Fibroblast of villous mesenchyme (primary cell): ENCODE measurements at places on chromosomes 5 and 9. TPM values are rescaled to one million over a fixed set of nuclear protein-coding genes. Genes with fewer than 3 reads are reported as not detected.

- peak; percentile 66 for DNase-seq
Measured at GRCh38 chr9:123162791-123163345, 105.5 kb downstream of the STRBP start.

DNA sequence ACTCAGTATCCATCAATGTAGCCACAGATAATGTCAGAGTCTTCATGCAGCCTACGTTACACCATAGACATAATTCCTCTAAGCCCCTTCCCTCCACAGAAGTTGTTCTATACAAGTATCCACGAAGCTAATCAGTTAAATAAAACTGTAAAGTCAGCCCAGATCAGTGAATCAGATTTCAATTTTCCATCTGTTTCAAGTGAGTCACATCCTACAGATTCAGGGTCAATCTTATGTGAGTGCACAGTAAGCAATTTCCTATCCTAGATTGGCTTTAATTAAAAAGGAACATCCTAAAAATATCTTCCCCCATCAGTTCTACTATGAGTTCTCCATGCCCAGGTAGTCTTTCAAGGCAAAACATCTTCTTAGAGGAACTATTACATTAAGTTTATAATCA is 402.5 kb downstream of the EFNA5 start:
- no peak for DNase-seq

DNA sequence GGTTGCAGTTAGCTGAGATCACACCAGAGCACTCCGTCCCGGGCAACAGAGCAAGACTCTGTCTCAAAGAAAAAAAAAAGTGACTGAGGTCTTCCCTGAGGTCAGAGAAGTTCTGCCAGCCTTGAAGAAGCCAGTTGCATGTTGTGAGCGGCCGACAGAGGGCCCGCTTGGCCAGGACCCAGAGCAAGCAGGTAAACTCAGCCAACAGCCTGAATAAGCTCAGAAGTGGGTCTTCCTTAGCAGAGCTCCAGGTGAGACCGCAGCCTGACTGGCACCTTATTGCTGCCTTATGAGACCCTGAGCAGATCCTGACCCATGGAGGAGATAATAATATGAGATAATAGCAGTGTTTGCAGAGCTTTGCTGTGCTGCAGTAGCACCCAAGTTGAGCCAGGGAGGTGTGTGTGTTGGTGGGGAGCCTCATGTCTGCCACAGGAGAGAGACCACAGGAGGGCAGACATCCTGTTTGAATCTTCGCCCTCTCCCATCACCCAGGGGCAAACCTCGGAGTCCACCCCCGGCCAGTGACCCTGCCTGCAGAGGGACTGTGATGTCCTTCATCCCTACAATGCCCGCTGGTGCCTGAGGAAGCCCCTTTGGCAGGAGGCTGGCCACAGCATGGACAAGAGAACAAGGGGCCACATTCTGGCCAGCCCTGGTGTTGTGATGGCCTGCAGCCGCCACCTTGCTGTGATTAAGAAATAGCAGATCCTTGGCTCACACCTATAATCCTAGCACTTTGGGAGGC is 10.8 kb upstream of the BARX1 start:
- no peak for DNase-seq

GRCh38 chr5:33241802-33242201 is 199.0 kb upstream of the TARS1 start:
- DNase-seq: no peak

GRCh38 chr5:1106385-1107166 is 5.3 kb downstream of the SLC12A7 start:
- no peak for DNase-seq

- no peak for DNase-seq
Measured at GRCh38 chr5:133881576-133882388, 86.6 kb downstream of the C5orf15 start.

DNA sequence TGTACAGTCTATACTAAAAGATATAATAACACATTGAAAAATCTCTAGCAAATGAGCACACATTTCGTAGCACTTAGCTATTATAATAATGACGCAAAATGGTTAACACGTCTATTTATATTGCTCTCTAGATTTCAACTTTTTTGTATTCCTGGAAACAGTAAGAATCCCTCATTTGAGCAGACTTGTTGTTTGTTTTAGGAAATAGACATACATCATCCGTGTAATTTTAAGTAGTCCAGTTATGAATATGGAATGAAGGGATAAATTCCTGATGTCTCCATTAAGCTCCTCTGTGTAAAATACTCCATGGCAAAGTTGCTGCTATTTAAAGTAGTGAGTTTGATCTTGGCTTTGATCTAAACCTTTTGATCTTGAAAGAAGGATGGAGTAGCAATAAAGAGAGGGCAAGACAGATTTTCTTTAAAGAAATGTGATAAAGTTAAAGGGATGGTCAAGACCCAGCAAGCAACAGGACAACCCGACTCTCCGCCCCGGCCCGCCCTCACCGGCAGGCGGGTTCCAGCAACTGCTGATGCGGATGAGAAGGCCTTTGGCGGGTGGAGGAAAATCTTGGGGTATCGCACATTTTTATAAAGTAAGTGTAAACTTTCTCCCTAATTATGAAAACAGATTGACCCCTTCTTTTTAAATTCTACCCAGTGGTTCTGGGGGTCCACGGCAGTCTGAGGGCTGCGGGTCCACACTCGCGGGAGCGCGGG is 277.4 kb downstream of the AOPEP start:
- peak; percentile 69 for DNase-seq

DNA sequence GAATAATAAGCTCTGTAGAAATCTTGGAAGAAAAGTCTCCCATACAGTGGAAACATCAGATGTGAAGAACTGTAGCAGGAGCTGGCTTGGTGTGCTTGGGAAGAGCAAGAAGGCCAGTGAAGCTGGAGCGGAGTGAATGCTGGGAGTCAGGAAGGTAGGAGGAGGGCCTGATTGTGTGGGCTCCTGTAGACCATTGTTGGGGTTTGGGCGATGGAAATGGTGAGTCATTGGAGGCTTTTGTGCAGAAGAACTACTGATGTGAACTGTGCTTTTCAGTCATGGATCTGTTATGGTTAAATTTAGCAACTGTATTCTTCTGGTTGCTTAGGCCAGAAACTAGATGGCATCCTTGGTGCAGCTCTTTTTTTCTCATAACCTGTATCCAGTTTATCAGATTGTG is 2.3 kb downstream of the ICE1 start:
- no peak for DNase-seq

DNA sequence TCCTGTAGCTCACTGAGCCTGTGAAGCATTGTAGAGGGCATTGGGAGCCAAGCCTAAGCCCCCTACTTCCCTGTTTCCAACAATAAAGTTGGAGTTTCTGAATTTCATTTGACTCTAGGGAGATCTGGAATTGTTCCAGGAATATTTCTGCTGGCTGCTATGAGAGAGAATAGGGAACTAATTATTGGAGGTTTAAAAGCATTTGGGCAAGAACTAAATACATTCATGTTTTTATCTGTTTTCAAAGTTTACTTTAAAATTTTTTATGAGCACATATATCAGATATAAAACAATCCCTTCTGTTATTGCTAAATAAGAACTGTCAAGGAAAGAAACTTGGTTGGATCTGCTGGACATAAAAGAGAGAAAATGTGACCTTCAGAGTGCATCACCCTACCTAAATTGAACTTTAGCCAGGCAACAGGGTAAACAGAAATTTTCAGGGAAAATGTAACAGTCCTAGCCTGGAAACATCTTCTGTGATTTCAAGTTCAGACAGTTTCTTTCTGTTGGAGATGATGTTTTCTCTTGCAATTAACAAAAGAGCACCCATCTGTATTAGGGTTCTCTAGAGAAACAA is 19.3 kb upstream of the LECT2 start:
- peak; percentile 67 for DNase-seq

DNA sequence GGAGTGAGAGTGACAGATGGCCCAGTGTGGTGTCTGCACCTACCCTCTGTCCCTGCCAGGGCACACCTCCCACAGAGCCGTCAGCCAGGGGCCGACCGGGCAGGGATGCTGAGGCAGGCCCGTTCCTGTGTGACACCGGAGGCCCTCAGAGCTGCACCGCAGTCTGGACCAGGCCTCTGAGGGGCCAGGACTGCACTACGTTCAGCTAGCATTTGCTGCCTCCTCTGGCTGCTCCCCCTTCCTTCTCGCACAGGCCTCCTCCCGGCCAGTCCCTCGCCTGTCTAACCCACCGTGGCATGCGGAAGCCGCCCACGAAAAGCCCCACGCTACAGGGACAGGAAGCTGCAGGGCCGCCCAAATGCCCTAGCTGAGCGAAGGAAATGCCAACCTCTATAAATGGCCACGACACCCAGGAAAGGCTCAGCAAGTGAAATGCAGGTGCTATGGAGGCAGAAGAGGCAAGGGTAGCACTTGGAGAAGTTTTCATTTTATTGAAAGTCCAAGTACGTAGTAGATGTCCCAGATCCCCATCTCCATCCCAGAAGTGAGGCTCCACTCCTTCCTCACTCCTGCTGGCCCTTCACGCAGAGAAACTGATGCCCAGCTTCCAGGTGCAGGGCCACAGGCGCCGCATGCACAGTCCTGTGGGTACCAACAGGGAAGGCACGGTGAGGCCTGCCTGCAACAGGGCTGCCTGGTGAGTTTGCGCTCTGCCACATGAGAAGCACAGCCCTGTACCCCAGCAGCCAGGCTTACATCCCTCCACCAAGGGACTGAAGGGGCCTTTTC is 38.7 kb downstream of the MAPK9 start:
- no peak for DNase-seq

DNA sequence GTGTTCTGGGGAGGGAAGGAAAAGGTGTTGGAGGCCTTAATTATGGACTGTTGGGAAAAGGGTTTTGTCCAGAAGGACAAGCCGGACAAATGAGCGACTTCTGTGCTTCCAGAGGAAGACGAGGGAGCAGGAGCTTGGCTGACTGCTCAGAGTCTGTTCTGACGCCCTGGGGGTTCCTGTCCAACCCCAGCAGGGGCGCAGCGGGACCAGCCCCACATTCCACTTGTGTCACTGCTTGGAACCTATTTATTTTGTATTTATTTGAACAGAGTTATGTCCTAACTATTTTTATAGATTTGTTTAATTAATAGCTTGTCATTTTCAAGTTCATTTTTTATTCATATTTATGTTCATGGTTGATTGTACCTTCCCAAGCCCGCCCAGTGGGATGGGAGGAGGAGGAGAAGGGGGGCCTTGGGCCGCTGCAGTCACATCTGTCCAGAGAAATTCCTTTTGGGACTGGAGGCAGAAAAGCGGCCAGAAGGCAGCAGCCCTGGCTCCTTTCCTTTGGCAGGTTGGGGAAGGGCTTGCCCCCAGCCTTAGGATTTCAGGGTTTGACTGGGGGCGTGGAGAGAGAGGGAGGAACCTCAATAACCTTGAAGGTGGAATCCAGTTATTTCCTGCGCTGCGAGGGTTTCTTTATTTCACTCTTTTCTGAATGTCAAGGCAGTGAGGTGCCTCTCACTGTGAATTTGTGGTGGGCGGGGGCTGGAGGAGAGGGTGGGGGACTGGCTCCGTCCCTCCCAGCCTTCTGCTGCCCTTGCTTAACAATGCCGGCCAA is 19.1 kb downstream of the PTGES2 start:
- DNase-seq: no peak

- no peak for DNase-seq
Measured at GRCh38 chr9:12812710-12813109, 37.9 kb downstream of the LURAP1L start.

- no peak for DNase-seq
Measured at GRCh38 chr9:1002678-1003077, 26.2 kb downstream of the DMRT3 start.

GRCh38 chr9:119963258-119963797 is 594.1 kb upstream of the BRINP1 start:
- DNase-seq: peak; percentile 50

GRCh38 chr5:82911910-82912309 is 165.3 kb downstream of the TMEM167A start:
- no peak for DNase-seq

DNA sequence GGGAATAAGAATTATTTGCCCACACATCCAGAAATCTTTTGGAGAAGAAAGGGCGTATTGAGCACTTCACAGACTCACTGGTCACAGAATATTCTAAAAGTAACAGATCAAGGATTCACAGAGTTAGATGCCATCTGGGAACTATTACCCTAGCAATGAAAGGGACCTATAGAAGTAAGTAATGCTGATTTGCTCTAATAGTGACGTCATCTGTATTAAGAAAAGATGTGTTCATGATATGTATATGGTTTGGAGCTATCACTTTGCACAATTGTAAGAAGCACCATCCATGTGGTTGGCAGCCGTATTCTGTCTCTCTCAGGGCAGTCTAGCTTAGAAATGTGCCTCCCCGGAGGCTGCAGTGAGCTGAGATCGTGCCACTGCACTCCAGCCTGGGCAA is 52.8 kb upstream of the SV2C start:
- DNase-seq: no peak

DNA sequence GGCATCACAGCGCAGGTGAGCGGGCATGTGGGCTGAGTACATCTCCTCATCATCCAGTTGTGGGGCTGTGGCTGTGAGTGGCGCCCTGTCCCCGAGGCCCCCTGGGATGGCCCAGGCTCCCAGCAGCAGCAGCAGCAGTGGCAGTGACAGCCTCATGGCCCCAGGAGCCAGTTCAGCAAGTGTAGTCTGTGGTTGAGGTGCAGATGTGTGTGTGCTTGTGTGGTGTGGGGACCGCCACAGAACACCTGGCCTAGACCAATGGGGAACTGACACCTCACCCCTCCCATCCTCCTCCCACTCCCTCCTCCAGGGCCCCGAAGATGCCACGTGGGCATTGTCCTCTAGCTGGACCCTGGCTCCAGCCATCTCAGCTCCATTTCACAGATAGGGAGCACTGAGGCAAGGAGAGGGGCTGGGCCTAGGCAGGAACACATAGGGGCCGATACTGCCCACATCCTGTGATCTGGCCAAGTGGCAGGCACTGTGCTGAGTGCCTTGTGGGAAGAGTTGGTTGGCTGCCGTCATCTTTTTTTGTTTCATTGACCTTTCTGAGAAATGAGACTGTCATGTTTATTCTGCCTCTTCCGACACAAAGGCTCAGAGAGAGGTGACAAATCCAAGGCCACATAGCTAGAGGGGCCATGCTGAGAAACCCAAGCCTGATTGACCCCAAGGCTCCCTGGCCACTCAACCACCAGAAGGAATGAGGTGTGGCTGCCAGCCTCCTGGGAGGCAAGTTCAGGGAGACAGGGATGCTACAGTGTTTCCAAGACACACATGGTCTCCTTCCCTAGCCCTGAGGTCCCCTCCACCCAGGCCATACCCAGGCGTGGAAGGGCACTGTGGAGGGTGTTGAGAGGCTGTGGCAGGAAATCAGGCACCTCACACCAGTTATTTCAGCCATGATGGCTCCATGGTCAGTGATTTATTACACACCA is at the start of gene MZB1:
TSS of gene MZB1 (minus strand) at position 213 of the 938 bp plus-strand sequence. CDS start at position 156, 57 bp downstream.
- no peak for DNase-seq

GRCh38 chr5:29005386-29005785 is 1967.0 kb upstream of the CDH9 start:
- no peak for DNase-seq

GRCh38 chr9:272251-273213 is 57.9 kb downstream of the DOCK8 start:
- no peak for DNase-seq

MYOT gene
- not detected in 2 replicates for total RNA-seq

AHRR gene
- total RNA-seq: 22.5 and 35.1 TPM in 2 replicates

TRIM36 gene
- 0.97 and 2.2 TPM in 2 replicates for total RNA-seq

CBY3 gene
- 0.32 TPM in 1 of 2 replicates, not detected in the other for total RNA-seq

C5orf52 gene
- not detected in 2 replicates for total RNA-seq

GABRP gene
- total RNA-seq: not detected in 2 replicates

CARTPT gene
- total RNA-seq: not detected in 2 replicates

ANKRD31 gene
- under 0.01 and 0.32 TPM in 2 replicates for total RNA-seq
